Stimulated activated CD8-positive, alpha-beta memory T cell treated with anti-CD3 and anti-CD28 coated beads, Interleukin-15, amount 100 ng/mL, for 24 hours (primary cell): ENCODE measurements at places on chromosomes 2 and 18.

DNA sequence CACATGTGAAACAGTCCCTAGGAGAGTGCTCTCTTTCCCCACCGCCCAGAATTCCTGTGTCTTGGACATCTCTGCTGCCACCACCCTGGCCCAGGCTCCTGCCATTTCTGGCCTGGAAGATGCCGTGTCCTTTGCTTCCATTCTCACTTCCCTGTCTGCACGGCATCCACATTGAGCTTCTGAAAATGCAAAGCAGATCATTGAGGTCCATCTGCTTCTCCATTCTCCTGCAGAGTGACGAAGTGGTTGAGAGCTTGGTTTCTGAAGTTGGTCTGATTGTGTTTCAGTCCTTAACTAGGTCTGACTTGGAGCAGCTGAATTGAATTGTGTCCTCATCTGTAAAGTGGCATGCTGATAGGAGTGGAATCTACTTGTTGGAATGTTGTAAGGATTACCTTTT, 98.7 kb upstream of the MGAT5 start:
- DNase-seq: no peak

DNA sequence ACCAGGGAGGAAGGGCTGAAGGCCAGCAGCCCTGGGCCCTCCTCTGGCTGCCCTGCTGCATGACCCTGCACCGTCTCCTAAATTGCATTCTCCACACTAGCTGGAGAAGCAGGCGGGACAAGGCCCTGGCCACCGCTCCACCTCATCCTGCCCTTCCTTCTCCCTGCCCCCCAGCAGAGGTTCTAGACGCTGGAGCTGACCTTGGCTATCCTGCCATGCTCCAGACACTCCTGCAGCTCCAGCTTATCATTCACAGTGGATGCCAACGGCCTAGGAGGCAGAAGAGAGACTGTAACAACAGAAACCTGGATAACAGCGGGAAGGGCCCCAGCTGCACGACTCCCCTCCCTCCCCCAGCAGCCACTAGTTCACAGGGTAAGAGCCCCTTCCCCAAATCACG, 68.4 kb upstream of the POMC start:
- DNase-seq: no peak

- DNase-seq: no peak
These were observed 3.6 kb downstream of the CRYGB start for GRCh38 chr2:208142240-208142924.

DNA sequence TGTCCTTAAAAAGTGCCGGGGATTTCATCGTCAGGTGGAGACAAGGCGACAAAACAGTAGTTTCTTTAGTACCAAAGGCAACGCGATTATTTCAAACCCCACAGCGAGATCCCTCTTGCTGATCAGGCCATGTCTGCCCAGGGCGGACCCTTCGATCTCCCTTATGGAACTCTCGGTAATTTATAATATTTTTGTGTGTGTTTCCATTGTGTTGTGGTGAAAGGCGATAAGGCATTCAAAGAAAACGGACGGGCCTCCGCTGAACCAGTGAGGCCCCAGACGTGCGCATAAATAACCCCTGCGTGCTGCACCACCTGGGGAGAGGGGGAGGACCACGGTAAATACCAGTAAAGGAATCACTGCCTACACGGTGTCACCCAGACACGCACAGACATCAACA, 1.4 kb upstream of the GAD1 start:
- DNase-seq: no peak

DNA sequence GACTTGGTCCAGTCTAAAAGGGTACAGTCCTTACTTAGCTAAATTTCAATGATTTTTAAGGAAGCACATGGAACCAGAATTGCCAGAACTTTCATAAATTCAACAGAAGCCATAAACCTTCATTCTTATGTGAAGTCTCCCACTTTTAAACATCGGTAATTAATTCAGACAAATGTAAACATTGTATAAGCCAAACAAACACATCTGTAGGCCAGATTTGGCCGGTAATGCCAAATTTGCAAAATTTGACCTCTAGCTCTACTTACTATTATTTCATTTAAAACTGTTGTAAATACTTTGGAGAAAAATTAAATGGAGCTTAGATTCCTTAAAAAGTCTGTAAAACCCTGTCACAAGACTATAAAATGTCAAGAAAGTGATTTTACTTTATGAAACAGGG, 83.2 kb upstream of the GALNT5 start:
- DNase-seq: no peak

- no peak for DNase-seq
These were observed 15.6 kb downstream of the BAZ2B start for GRCh38 chr2:159600752-159601151.

DNA sequence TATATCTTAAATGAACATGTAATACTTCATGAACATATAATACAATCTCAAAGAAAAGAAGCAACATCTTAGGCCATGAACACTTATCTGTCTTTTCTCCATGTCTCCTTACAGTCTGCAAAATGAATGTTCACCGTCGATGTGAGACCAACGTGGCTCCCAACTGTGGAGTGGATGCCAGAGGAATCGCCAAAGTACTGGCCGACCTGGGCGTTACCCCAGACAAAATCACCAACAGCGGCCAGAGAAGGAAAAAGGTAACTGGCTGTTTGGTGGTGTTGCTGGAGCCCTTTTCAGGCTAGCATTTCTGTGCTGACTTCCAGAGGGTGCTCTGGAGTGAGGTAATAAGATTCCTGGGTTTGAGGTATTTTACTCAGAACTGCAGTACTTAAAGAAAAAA, 295.9 kb upstream of the EPAS1 start:
- no peak for DNase-seq

- no peak for DNase-seq
These were observed 35.6 kb downstream of the SLC25A12 start for GRCh38 chr2:171858397-171858958.

GRCh38 chr18:48844271-48844670, 106.5 kb downstream of the SMAD7 start:
- DNase-seq: no peak

- peak; percentile 22 for DNase-seq
These were observed 874 bp downstream of the WDR43 start for GRCh38 chr2:28895189-28895893.

GRCh38 chr2:161423421-161424393, 7.6 kb downstream of the TBR1 start:
- no peak for DNase-seq

GRCh38 chr2:207993151-207993763, 32.1 kb downstream of the PLEKHM3 start:
- no peak for DNase-seq

DNA sequence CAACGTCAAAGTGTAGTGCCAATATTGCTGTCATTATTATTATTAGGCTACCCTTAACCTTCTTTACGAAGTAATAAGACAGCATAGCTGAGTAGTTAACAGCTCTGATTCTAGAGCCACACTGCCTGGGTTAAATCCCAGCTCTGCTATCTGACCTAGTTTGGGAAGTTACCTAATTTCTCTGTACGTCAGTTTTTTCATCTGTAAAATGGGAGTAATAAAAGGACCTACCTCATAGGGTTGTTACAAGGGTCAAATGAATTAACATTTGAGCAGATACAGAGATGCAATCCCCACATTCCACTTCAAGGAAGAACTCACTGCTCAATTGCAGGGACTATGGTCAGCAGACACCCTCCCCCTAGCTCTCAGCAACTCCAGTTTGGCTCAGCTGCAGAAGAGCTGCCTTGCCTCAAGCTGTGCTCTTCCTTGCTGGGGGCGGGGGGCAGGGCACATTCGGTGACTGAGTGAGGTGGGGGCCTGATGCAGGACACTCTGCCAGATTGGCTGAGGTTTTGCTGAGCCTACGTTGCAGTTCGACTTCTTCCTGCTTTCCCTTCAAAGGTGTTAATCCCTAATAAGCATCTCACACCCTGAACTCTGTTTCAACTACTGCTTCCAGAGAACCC, 11.0 kb upstream of the LGALSL start:
- no peak for DNase-seq

DNA sequence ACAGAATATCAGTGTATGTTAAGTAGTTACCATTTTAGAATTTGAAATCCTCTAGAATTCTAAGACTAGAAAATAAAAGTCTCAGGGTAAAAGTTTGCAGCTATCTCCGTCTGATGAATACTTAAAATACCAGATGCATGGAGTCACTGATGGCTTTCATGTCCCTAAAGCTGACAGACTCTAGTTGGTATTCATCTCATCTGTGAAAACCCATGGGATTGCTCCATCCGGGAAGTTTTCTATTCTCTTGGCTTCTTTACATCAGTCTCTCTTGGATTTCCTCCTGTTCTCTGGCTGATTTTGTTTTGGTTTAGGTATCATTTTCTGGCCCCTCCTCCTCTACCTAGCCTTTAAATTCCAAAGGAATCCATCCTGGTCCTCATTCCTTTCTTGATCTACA, 465.6 kb upstream of the POU3F3 start:
- no peak for DNase-seq

GRCh38 chr2:138058427-138058826, 94.2 kb downstream of the HNMT start:
- no peak for DNase-seq

- DNase-seq: no peak
These were observed 13.3 kb upstream of the GALNT14 start for GRCh38 chr2:31151501-31151900.

- DNase-seq: no peak
These were observed 32.0 kb downstream of the MGAT4A start for GRCh38 chr2:98698896-98699295.

DNA sequence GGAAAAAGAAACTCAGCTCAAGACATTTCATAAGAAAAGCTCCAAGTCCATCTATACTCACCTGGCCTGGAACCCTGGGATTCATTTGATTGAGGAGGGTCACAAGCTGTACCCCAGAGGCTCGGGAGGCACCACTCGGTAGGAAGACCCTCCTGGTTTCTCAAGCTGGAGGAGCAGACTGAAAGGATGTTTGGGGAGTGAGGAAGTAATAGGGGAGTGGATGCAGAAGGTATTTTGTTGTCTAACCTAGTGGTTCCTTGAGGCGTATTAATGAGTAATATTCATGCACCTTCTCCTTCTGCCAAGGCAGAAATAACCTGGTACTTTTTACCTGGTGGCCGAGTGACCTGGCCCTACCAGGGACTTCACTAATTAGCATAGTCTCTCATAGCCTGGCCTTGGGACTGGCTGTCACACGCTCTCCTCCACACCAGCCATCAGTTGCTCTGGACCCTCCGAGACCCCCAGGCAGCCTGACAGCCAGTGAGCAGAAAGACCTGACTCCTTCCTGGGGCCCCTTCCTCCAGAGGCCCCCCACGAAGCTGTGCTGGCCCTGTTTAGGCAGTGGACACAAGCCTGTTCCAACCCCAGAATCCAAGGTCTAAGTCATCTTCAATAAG, 161.4 kb downstream of the BCL2 start:
- DNase-seq: no peak

DNA sequence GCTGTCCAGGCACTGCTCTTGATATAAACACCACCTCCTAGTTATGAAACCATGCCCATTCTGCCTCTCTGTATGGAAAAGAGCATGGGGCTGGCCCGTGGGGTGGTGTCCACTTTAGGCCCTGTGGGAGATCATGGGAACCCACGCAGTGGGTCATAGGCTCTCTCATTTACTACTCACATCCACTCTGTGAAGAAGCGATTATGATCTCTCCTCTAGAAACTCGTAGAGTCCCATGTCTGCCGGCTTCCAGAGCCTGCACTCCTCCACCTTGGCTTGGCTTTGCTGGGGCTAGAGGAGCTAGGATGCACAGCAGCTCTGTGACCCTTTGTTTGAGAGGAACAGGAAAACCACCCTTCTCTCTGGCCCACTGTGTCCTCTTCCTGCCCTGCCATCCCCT, 15.9 kb downstream of the EMX1 start:
- no peak for DNase-seq
